ENCODE measurements at places on chromosomes 7 and 10.
A peak's percentile ranks its signal among the peaks of the same experiment; 100 is the strongest.

DNA sequence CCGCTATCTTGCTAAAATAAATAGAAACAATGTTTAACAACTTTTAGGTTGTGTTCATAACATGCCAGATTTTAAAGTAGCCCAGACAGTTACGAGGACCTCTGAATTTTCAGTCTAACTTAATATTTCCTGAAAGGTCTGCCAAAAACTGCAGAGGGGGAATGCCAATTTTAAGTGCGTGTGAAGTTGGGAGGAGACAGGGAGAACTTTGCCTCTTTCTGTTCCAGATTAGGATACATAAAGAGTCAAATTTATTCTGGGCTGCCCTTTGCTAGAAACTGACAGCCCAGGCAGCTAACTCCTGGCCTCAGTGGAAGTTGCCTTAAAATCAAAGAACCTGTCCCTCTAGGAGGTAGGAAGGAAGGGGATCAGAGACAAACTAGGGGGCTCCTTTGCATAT is 52.3 kb upstream of the PIP4K2A start:
- no peak for DNase-seq

DNA sequence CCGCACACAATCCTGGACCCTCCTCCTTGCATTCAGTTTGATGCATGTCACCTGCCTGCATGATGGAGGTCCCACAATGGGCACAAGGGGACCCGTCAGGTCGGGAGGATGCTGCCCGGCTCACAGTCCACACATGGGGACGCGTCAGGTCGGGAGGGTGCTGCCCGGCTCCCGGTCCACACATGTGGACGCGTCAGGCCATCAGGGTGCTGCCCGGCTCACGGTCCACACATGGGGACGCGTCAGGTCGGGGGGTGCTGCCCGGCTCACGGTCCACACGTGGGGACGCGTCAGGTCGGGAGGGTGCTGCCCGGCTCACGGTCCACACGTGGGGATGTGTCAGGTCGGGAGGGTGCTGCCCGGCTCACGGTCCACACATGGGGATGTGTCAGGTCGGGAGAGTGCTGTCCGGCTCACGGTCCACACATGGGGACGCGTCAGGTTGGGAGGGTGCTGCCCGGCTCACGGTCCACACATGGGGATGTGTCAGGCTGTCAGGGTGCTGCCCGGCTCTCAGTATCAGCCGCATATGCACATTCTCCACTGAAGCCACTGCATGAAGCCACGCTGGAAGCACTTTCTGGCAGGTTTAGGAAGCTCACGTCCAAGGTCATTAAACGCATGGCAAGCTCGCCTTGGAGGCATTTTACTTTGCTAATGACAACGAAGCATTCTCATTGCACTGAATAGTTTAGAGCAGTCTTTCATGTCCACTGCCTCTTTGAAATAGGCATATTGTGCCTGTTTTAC is 50.3 kb downstream of the DIP2C start:
- DNase-seq: no peak

DNA sequence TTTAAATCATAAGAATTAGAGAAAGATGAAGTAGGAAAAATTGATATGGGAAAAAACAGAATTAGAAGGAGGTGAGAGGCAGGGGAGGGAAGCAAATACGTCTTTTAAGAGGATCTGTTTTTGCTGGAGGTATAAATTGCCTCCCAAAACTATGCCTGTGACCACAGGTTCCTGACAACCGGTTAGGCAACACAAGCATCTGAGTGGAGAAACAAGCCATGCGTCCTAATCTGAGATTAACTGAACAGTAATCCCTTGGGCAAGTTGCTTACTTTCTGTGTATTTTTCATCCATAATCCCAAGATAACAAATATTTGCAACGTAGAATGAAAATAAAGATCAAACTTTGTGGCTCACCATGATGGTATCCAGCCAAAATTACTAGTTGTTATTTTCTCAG is 149.2 kb downstream of the C1GALT1 start:
- DNase-seq: no peak

DNA sequence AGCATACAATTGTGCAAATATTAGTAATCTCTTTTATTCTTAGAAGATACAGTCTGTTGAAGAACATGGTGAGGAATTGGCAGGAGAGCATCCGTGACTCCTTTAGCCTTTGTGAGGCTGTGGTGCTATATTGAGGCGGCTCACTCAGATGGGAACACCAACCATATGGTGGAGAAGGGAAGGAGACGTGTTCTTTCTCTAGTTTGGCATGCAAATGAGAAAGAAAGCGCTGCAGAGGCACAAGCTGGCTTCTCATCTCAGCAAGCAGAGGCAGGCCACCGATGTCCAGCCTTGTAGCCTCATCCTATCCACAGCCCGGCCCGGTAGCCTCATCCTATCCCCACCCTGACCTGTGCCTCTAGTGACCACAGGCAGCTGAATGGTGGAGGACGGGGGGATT is 288.3 kb downstream of the CAMK1D start:
- DNase-seq: peak; percentile 63

GRCh38 chr7:151430391-151431205 is 9.3 kb downstream of the CRYGN start:
- no peak for DNase-seq

DNA sequence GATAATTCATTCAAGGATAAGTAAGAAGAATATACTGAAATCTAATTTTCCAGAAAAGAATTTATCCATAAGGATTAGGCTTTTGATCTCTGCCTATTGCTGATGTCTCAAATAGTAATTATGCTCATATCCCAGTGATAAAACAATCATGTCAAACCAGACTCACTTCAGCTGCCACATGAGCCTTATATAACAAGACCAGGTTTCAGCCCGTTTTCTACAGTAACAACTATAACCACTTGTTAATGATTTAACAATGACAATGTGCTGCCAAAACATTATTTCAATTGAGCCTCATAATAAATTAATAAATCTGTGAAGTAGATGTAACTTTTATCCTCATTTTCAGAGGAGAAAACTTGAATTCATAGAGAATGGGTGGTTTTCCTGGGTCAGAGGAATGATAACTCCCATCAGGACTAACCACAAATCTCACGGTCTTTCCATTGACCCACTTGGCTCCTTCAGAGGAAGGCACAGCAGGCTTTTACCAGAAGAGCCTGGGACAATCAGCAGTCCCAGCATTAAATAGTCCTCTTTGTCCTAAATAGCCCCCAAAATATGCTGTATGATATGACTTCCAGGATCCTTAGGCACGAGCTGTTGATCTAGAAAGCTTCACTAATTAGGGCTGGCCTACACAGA is 42.5 kb upstream of the SLIT1 start:
- no peak for DNase-seq

GRCh38 chr10:79067241-79068202 is 1.2 kb upstream of the ZMIZ1 start:
- DNase-seq: peak; percentile 56

DNA sequence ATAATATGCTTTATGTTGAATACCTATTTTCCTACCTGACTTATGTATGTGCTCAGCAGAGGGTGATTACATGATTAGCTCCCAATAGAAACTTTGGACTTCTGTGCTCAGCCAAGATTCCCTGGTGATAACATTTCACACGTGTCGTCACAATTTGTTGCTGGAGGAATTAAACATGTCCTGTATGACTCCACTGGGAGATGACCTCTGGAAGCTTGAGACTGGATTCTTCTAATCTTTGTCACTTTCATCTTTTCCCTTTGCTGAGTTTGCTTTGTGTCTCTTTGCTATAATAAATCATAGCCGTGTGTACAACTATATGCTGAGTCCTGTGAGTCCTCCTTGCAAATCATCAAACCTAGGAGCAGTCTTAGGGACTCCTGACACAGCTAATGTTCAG is 120.9 kb upstream of the LRRTM3 start:
- DNase-seq: no peak

DNA sequence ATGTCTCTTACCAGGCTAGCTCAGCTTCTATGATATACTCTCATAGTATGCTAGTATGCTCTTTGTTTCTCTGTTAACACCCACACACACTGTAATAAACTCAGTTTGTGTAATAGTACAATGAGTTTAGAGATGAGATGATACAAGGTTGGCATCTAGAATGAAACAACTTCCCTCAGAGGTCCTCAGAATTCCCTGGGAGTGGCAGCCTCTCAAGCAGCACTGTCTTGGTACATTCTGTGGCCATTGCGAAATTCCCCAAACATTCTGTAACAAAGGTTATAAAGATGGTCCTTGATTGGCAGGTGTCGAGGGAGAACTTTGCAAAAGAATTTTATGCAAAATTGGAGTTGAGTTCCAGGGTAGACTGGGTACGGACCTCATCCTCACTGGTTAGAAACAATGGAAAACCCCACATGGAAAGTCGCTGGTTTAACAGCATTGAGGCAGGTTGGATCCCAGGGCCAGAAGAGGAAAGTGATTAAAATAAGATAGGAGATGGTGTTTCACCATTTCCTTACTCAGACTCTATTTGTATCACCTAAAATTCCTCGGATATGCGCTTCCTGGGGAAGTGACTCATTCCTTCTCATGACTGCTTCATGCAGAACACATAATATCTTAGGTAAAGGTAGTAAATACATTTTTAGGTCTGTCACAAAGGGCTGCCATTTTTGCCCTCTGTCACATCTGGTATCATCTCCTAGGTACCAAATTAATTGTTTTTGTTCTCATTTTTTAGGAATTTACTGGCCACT is 657.8 kb downstream of the SORCS1 start:
- DNase-seq: no peak

- DNase-seq: no peak
These were observed 941 bp upstream of the LUC7L2 start for GRCh38 chr7:139358541-139359365.

GRCh38 chr7:155207326-155208002 is 90.2 kb upstream of the INSIG1 start:
- DNase-seq: no peak

DNA sequence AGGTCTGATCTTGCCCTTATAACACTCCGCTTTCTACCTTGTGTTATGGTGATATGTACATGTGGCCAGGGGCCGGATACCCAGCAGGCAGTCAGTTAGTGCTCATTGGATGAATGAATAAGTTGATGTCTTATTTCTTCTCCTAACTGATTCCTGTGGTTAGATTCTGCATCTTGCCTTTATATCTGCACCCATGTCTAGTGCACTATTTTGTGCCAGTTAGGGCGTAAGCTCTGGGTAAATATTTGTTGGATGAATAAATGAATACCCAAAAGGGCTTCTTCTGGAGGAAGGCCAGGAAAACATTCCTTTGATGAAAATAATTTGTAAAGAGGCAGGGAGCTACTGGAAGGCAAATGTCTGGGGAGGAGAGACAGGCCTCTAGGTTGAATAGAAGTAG is 148.2 kb downstream of the CHN2 start:
- DNase-seq: no peak

- DNase-seq: no peak
These were observed 385.0 kb downstream of the NXPH1 start for GRCh38 chr7:8818406-8818805.

- no peak for DNase-seq
These were observed 96.0 kb downstream of the GPR85 start for GRCh38 chr7:112990624-112991023.

DNA sequence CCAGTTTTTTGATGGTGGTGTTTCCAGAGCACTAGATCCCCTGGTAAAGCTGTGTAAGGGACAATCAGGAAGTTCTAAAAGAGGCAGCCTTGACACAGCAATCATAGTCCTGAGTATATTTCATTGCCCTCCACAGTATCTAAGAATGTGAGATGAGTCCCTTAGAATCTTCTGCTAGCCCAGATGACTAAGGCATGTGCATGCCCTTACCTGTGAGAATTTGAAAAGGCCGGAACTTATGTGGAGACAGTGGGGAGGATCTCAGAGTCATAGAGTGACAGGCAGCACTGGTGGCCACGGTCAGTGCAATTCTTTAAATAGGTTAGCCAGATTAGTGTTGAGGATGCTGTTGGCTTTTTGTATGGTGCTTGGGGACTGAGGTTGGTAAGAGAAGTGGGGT is 361.4 kb upstream of the VSTM2A start:
- DNase-seq: no peak

DNA sequence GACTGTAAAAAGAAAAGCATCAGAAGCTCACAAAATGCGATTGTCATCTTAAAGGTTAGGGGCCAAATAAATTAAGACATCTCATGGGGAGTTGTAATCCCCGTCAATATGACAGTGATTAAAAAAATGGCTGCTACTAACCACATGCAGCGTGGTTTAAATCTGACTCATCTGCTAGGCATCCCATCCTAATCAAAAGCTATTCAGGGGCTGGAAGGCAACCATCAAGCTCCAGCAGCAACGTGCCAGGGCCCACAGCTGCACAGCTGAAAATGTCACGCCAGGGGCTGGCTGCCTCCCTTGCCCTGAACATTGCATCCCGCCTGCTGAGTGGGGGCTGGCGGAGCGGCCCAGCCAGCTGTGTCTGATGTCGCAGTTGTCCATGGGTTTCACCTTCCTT is 66.3 kb upstream of the FRMD4A start:
- DNase-seq: no peak

- no peak for DNase-seq
These were observed 40.7 kb upstream of the GJD4 start for GRCh38 chr10:35564341-35564968.

- DNase-seq: no peak
These were observed 68.9 kb upstream of the KDM7A start for GRCh38 chr7:140245611-140246105.

DNA sequence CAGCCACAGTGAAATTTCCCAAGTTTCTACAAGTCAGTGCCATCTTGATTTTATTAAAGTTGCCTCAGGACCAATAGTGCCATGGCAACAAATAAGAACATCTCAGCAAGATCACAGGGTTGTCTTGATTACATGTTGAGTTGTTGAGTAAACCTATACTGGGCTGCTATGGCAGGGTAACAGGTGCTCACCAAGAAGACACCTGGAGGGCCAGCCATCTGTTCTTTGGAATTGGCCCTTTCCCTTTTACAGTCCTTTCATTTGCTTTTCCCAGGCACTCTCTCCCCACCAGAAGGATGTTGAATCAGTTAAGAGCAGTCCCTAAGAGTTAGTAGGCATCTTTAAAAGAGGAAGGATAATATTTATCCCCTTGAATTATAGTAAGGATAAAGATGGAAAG is 582.0 kb downstream of the TNS3 start:
- DNase-seq: no peak

- DNase-seq: no peak
These were observed 182.4 kb downstream of the PTEN start for GRCh38 chr10:88045656-88046415.
